ENCODE measurements at places on chromosomes 3 and 15.

DNA sequence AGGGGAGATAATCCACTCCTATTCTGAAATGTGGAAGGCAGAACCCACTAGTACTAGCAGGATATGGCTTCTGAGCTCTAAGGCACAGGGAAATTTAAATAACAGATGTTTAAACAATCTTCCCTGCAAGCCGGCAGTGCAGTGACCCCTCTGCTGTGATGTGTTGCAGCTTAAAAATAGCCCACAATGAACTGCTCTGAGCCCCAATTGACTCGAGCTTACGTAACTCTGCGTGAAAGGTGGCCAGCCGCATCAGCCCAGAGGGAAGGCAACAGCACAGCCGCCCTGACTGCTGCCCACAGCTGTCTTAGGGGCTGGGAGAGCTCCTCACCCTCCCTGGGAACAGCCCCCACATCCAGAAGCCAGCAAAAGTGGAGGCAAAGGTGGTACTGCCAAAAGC lies 12.5 kb upstream of the CAMKV start:
- no peak for DNase-seq

DNA sequence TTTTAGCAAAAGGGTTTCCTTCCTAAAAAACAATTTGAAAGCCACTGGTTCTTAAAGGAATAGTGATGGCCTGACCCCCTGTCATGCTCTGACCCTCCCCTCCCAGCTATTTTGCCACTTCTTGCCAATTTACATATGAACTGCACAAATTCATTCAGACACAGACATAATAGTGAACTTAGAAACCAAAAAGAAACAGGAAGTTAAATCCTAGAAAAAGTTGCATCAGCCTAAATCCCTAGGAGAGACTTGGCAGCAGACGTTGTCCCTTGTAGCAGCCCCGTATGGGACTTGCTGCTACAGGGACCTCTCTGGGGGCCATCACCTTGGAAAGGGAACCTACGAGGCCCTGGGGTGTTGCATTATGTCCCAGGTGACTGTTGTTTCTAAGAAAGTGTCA lies 14.3 kb upstream of the PDE8A start:
- DNase-seq = no peak

- no peak for DNase-seq
These were observed 359.1 kb downstream of the PDCD6IP start for GRCh38 chr3:34157491-34157890.

DNA sequence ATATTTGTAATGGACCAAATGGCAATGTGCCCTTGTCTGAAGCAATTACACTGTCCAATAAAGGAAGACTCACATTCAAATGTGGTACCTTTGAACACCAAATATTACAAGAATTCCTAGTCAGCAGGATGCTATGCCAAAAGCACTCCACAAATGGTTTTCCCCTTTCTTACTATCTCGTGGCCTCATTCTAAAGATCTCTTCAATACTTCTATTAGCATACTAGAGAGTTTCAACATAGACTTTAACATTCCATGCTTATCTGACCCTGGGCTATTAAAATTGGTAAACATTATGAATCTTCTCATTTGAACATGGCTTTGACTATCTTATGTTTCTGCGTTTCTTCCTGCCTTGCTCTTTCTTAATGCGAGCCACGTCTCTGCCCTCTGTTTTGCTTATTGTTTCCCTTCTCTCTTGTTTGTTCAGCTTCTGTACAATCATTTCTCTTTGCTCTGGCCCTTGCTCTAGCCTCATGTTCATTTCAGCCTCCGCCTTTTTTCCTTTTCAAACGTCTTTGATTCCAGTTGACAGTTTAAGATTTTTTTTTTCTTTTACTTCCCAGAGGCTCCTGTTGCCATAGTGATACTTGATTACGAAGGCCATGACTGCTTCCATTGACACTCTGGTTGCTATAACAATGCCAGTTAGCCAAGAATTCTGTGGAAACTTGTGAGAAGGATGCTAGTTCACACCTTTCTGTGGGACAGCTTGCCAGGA lies 49.5 kb upstream of the SLC9A9 start:
- no peak for DNase-seq

DNA sequence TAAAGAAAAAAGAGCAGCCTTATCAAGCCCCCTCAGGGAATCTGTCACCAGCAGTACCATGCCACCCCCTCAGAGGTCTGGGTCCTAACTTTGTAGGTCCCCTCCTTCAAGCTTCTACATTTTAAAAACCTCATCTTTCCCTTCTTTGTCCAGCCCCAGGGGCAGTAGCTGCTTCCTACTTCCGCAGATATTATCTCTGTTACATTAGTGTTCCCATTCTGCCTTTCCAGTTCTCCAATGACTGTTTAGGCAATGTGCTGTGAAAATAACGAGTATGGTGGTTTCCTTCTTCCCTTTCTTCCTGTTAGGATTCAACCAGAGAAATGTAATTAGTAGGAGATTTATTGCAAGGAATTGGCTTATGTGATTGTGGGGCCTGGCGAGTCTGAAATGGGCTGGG lies 126.1 kb upstream of the TNIK start:
- no peak for DNase-seq

DNA sequence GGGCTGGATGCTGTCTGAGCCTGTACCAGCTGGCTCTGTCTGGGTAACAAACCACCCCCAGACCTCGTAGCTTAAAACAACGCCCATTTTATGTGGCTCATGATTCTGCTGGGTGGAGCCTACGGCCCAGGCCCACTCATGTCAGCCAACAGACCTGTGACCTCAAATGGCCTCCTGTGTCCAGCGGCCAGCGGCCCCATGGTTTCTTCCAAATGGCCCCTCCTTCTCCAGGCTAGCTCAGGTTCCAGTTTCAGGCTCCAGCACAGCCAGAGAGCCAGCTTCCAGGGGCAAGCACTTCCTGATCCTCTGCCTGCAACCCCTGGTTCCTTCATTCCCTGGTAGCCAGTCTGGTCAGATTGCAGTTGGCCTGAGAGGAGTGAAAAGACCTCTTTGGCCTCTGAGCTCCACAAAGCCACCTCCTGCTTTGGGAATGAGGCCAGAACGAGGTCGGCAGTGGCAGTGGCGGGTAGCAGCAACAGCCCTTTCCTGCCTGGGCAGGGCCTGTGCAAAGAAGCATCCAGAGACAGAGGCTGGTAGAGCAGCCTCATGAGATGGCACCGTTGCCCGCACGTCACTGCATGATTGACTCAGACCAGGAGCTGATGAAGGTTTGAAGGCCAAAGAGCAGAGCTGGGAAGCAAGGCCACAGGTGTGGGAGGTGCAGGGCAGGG lies 21.0 kb upstream of the PLXNA1 start:
- DNase-seq = no peak

- DNase-seq = peak; percentile 41
These were observed 1.3 kb downstream of the MED12L start for GRCh38 chr3:151086484-151087456.

DNA sequence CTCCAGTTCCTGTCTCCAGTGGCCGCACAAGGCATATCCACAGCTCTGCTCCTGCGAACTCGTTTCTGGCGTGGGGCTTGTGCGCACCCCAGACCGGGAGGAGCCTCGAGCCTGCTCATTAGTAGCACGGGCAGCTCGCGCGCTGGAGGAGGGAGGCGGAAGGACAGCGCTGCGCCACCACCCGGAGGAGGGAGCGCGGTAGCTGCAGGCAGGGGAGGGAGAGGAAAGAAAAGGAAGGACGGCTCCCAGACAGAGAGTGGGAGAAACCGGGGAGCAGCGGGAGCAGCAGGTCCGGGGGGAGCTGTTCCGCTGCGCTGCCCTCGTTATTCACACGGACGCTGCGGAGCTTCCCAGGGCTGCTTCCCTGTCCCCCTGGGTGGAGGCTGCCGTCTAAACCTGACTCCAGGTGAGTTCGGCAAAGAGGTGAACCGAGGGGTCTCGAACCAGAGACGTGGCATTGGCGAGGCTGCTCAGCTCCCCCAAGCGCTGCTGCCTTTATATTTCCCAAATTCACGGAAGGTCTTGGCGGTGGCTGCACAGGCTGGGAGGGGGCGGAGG lies 121.3 kb upstream of the ZNF717 start:
- no peak for DNase-seq

- DNase-seq = no peak
These were observed 29.9 kb downstream of the SLC28A1 start for GRCh38 chr15:84914351-84914750.

DNA sequence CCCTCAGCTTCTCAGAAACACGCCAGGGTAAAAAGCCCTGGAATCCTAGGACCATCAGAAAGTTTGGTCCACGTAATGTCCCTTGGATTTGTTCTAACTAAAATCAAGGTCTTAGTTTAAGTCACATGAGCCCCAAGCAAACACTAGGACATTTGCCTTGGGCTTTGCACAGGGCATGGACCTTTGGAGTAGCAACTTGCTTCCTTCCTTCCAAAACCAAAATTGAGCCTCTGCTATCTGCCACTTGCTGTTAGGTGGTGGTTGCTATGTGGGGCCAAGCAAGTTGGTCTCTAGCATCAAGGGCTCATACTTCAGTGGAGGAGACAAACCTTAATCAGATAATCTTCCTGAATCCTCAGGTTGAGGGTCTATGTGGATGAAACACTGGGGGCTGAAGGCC lies 4.0 kb upstream of the DAG1 start:
- no peak for DNase-seq

DNA sequence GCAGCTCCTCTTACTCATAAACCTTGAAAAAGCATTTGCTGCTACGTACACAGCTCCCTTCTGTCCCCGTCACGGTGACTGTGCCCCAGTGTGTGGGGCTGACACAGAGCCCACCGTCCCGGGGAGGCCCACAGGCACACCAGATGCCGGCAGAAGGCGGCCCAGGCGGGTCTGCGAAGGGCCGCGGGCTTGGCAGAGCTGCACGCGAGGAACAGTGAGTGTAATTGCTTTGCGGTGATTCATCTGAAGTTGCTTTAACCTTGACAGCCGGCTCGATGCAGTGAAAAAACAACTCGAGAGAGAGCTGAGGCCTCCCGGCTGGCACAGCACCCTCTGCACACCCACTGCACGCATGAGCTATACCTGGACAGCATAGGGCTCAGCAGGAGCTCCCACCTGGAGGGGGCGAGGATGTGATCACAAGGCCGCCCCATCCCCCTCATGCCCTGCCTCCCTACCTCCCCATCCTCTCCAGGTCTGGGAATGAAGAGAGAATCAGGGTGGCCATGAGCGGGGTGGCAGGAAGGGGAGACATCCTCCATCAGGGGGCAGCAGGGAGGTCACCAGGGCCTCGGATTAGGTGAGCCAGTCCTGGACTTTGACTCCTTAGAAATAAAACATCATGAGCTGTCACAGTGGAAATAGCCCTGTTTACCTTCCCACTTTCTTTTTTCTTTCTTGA lies 172.7 kb downstream of the MEGF11 start:
- DNase-seq = no peak

GRCh38 chr15:62482785-62483429 lies 317.8 kb upstream of the C2CD4B start:
- no peak for DNase-seq

Measured in T-helper 2 cell (primary cell).